Astrocyte (in vitro differentiated cells and primary cell): ENCODE measurements at places on chromosomes 16 and 17.

DNA sequence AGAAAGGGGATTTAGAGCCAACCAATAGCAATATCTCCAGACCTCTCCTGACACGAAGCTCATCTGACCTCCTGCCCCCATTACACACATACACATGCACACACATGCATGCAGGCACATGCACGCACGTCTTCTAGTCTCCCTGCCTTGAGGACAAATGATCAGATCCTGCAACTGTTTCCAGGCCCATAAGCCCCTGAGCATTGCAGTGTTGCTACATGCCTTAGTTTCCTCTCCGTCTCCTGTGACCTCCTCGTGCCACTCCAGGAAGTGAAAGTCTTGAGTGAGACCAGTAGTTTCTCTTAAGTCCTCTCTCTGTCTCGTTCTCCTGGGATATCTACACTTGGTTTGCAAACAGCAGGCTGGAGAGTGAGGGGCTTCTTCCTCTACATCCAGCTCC, 8.2 kb downstream of the CIITA start:
- no peak for DNase-seq

- no peak for DNase-seq
Observed at GRCh38 chr17:81054308-81054707, 19.4 kb downstream of the BAIAP2 start.

DNA sequence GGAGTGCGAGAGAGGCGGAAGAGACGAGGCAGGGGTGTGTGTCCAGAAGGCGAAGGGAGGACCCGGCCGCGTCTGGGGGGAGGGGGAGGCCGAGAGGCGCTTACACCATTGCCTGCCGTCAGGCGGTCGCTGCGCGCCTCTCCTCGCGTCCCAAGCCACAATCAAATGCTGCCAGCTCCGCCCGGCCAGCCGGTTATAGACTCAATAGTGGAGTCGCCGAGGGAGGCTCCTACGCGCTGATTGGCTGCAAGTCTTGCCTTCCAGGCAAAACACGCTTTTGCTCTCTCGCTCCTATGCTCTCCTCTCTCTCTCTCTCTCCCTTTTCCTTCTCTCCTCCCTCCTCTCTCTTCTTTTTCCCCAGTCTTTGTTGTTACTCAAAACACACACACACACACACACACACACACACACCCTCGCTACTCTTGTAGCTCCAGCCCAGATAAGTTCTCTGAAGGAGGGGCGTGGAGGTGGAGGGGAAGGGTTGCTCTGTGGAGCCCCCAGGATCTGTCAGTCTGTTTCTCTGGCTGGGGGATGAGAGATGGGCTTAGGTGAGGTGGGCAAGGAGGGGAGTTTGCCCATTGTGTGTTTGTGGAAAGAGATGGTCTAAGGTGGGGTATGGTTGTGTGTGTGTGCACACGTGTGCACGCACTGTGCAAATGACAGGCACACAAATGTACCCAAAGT, at the start of gene DLX3:
Gene DLX3 (minus strand): TSS at position 170 of the 684 bp plus-strand sequence. CDS start 226 bp downstream, outside the sequence.
- peak; percentile 60 for DNase-seq

- no peak for DNase-seq
Observed at GRCh38 chr17:45001310-45001709, 33.2 kb upstream of the C1QL1 start.

- peak; percentile 52 for DNase-seq
Observed at GRCh38 chr17:57920916-57921703, 34.1 kb downstream of the CUEDC1 start.

DNA sequence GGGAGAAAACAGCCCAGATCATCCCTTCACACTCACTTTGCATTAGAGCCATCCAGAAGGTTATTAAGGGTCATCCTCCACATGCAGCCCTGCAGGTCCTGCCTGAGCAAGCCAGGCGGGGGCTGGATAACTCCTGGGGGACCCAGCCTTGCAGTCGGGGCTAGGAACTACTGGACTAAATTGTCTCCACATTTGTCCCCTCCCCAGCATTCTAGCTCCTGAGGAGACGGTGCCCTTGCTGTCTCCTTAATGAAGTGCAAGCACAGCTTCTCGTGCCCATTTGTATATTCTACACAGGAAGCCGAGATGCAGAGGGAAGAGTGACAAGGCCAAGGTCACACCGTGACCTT, 185.2 kb downstream of the C16orf95 start:
- DNase-seq: no peak

DNA sequence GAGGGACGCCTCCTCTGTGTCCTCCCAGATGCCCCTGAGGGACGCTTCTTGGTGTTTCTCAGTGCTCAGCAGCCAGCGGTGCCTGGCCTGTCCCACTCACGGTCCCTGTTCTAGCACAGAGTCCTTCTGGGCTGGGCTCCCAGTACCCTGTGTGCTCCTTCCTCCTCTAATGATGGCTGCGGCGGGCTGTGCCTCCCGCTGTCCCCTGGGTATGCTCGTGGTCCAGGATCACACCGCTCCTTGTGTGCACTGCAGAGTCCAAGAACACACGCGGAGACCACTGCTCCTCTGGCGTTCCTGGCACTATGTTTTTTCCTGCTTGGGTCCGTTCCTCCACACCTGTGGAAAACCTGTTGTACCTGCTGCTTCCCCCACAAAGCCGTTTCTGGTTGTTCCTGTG, 15.1 kb upstream of the IRF8 start:
- DNase-seq: no peak

DNA sequence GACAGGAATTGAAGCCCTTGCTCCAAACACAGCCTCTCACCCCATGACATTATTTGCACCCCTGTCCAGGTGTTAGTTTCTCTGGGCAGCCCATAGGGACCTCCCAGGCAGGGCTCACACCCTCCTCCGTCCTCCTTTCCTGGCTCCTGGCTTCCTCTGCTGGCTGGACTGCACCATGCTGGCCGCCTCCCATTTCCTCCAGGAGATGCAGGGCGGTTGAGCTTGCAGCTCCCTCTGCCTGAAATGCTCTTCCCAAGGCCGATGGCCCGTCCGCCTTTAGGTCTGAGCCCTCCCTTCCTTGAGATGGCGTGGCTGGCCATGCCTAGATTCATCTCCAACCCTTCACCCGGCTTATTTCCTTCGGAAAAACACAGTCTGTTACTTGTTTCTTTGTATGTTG, 334.8 kb downstream of the SNX29 start:
- no peak for DNase-seq
